CD4-positive, alpha-beta T cell treated with Interleukin-6 at 100 ng/mL for 8 hours (primary cell): ENCODE measurements at places on chromosomes 6 and 20.

DNA sequence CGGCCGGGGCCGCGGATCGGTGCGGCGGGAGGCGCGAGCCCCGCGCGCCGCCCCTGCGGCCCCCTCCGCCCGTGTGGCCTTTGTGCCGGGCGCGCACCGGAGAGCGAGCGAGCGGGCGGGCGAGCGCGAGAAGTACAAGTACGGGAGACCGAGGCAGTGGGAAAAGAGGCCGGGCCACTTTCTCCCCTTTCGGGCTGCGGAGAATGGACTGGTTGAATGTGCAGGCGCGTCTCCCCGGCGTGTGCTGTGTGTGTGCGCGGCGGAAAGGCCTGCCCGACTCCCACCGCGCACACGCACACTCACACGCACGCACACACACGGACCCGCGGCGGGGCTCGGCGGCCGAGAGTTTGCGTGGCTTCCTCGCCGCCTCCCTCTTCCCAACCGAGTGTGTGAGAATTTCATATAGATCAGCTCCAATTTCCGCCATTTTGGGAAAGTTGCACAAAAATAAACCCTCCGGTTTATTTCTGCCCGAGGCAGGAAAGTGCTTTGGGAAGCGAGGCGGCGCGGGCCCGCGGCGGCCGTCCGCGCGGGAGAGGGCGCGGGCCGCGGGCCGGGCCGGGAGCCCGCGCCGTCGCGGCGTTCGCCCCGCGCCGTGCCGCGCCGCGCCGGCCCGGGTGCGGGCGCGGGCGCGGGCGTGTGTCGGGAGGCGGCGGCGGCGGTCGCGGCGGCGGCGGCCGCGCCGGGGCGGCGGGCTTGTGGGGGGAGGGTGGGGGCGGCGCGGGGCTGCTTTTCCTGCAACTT, 1.1 kb downstream of the L3MBTL3 start:
- peak; percentile 25 for DNase-seq

GRCh38 chr6:39886871-39887270, 47.4 kb downstream of the MOCS1 start:
- no peak for DNase-seq

DNA sequence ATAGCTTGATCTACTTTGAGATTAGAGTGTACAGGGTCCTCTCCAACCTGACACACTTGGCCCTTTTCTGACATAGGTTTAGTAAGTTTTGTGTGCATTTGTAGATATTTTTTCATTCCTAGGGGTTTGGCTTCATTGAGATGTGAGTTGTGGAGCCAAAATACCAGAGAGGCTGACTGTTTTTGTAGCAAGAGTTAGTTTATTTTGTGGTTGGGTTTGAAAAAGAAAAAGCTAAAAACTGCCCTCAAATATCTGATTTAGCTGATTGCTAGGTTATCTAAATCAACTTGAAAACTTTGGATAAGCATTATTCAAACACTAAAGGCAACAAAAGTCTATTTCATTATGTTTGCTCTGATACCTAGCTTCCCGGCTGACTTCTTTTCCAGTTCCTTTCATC, 164.7 kb upstream of the CENPW start:
- no peak for DNase-seq

GRCh38 chr20:22619272-22619671, 34.9 kb upstream of the FOXA2 start:
- DNase-seq: no peak

- no peak for DNase-seq
Measured at GRCh38 chr6:161054876-161055275, 63.3 kb downstream of the MAP3K4 start.

- DNase-seq: no peak
Measured at GRCh38 chr6:56642366-56643261, at the start of gene DST. TSS of gene DST (minus strand) at chr6:56642889.

DNA sequence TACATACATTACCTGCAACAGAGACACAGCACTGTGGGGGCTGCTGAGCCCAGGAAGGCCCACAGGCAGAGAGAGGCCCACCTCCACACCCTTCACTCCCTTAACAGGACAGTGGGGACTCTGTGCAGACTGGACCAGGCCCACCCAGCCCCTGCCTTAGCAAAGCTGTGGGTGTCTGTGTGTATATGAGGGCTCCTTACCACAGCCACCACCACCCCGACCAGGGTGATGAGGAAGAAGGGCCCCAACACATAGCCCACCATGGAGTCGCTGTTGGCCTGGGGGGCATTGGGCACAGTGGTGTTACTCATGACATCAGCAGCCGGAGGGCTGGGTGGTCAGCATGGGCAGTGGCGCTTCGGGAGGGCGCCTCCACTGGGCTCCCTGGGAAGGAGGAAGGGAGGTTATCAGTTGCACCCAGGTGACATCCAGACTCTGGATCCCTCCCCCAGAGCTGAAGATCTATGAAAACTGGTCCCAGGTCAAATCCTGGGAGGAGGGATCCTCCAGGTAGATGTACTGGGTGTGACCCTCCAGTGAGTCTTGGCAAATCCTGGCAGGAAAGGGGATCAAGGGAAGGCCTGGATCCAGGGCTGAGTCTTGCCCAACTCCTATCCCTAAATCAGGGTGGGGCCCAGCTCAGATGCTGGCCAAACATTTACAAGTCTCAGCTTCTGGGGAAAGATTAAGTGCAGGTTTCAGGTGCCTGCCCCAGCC, 1.2 kb downstream of the SMIM29 start:
- DNase-seq: no peak

DNA sequence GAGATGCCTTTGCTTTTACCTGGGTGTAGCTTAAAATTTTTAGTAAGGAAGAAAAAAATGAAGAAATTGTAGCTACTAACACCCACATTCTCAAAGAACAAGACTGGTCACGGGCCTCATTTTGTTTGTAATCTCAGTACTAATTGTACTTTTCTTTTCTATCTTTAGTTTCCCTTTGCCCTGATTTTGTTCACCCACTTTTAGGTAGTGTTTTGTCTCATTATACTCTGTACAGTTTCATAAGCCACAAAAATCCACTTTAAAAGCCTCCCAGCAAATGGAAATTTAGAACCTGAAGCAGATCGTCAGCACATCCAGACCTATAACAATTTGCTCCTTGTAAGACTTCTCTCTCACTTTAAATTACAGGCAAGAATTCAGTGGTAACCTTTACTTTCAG, 43.3 kb downstream of the TP53INP2 start:
- no peak for DNase-seq

DNA sequence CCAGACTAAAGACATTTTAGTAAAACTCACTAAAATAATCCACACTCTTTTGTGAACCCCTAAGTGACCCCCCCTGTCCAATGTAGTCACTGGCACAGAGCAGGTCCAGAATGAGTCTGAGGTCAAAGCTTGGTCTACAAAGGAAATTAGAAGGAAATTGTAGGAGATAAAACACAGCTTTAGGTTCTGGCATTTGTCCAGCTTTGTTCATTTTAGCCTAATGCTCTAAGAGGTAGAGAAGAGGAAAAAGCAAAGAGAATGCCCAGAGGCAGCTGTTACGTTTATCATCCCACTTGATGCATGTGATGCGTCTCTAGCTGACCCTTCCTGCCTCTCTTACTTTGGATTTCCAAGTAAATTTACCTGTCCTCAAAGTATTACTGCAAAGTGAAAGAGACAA, 62.5 kb downstream of the CNKSR3 start:
- DNase-seq: no peak

DNA sequence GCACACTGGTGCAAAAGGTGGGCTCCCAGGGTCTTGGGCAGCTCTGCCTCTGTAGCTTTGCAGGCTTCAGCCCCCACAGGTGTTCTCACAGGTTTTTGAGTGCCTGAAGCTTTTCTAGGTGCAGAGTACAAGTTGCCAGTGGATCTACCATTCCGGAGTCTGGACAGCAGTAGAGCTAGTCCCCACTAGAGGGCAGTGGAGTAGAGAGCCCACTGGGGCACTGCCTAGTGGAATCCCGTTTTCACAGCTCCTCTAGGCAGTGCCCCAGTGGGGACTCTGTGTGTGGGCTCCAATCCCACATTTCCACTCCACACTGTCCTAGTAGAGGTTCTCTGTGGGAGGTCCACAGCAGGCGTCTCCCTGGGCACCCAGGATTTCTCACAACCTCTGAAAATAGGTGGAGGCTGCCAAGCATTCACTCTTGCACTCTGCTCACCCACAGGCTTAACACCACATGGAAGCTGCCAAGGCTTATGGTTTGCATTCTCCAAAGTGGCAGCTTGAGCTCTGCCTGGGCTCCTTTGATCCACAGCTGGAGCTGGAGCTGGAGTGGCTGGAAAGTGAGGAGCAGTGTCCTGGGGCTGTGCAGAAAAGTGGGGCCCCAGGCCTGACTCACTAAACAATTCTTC, 86.3 kb upstream of the PROKR2 start:
- no peak for DNase-seq

- no peak for DNase-seq
Measured at GRCh38 chr6:30875244-30876038, 8.9 kb upstream of the DDR1 start.

GRCh38 chr6:43759136-43759906, 10.7 kb upstream of the VEGFA start:
- no peak for DNase-seq

DNA sequence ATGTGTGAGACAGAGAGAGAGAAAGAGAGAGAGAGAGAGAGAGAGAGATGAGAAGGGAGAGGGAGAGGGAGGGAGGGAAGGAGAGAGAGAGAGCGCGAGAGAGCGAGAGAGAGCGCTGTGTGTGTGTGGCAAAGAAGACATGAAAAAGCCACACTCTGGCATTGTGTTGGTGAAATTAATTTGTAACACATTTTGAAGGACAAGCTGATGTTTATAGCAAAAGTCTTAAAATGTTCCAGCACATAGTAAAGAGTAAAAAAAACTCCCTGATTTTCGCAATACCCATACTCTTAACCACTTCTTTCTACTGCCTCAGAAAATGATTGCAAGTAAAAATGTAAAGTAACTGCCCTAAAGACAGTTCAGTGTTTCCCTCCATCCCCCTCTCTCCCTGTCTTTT, 56.7 kb downstream of the SLC22A1 start:
- DNase-seq: no peak

- DNase-seq: no peak
Measured at GRCh38 chr6:55445648-55446204, 118.5 kb downstream of the GFRAL start.

GRCh38 chr6:158628542-158628941, 16.0 kb downstream of the DYNLT1 start:
- DNase-seq: no peak

- no peak for DNase-seq
Measured at GRCh38 chr6:106186172-106186571, 100.0 kb downstream of the PRDM1 start.

DNA sequence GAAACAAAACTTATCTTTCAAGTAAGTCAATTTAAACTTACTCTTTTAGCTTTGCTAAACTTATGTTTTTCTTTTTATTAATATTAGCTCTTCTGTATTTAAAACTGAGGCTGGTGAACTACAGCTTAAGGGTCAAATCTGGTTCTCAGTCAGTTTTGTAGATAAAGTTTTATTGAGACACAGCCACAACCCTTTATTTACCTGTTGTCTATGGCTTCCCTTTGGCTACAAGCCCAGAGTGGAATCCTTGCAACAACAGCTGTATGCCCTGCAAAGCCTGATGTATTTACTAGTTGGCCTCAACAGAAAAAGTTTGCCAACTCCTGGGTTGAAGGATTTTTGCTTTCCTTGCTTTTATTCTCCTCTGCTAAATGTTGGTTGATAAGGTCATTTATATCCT, 491.4 kb upstream of the RNF217 start:
- DNase-seq: no peak

GRCh38 chr6:134980846-134981245, 30.9 kb upstream of the ALDH8A1 start:
- DNase-seq: no peak

- DNase-seq: no peak
Measured at GRCh38 chr6:144785056-144785455, 499.9 kb downstream of the UTRN start.

DNA sequence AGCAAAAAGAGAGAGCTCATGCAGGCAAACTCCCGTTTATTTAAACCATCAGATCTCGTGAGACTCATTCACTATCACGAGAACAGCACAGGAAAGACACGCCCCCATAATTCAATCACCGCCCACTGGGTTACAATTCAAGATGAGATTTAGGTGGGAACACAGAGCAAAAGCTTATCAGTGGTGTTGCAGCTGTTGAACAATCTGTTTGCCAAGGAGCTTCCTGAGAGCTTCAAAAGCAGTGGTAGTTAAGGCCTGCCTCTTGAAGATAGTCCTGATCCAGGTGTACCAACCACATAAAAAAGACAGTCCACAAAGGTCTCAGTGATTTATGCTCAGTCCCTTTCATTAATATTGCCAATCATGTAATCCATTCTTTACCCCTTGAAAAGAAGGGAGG, 269.4 kb upstream of the IRAK1BP1 start:
- DNase-seq: no peak

DNA sequence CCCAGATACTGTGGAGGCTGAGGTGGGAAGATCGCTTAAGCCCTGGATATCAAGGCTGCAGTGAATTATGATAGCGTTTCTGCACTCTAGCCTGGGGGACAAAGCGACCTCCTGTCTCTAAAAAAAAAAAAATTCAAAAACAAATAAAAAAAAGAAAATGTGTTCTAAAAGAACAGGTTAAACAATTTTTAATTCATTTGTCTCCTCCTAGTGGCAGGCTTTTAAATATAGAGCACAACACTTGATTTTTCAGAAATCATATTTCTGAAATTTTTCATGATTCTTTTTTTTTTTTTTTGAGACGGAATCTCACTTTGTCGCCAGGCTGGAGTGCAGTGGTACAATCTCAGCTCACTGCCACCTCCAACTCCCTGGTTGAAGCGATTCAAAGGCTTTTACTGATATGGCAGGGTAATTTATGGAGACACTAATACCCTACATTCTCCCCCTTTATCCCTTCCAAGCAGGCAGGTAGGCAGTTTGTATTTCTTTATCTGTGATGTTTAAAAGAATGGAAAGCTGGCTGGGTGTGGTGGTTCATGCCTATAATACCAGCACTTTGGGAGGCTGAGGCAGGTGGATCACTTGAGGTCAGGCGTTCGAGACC, 8.7 kb upstream of the GTF3C6 start:
- peak; percentile 26 for DNase-seq

GRCh38 chr20:15706719-15707118, 866.5 kb downstream of the KIF16B start:
- DNase-seq: no peak

- no peak for DNase-seq
Measured at GRCh38 chr20:33909331-33909921, 84.3 kb upstream of the RALY start.

DNA sequence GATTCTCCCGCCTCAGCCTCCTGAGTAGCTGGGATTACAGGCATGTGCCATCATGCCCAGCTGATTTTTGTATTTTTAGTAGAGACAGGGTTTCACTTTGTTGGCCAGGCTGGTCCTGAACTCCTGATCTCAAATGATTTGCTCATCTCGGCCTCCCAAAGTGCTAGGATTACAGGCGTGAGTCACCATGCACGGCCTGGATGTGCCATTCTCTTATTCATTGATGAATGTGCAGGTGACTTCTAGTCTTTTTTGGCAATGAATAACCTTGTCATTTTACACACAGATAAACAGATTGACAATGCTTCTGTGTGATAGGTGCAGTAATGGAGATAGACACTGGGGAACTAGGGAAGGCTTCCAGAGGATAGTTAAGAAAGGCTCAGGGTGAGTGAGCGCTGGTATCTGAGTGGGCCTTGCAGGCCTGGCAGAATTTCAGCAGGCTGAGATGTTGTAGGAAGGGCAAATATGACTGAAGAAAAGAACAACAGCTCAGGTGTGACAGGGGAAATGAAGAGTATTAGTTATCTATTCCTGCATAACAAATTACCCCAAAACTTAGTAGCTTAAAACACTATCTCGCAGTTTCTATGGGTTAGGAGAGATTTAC, 23.3 kb downstream of the PPARD start:
- no peak for DNase-seq
